ENCODE measurements at places on chromosomes 5 and 9.

DNA sequence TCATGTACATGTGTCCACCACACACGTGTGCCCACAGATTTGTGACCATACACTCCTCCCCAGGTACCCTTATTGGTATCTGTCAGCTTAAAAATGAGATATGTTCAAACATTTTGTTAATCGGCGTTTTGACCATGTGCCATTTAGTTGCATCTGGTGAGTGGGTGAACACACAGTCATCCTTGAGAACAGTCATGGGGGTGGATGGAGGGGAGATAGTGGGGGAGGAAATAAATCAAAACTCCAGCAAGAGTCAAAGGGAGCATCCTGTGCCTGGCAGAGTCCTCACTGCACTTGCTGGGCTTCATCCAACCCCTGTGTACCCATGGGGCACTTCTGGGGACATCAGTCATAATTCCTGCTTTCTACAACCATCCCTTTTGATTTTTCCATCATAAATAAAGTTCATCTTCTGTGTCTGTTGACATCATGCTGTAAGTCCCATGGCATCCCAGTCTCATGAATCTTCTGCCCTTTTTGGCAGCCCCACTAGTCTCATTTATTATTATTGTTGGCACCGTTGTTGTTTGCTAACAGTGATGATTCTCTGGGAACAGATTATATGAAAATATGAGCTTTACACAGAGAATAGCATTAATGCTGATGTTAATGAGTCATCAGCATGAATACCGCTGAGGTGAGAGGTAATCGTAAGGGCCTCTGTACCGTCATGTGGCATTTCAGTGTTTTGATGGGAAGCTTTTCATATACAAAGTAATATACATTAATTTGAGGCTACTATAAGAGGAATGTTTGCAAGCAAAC, 24.4 kb upstream of the CLK4 start:
- DNase-seq: peak; percentile 95

GRCh38 chr9:37967014-37967760, 63.3 kb upstream of the SLC25A51 start:
- peak; percentile 10 for DNase-seq

DNA sequence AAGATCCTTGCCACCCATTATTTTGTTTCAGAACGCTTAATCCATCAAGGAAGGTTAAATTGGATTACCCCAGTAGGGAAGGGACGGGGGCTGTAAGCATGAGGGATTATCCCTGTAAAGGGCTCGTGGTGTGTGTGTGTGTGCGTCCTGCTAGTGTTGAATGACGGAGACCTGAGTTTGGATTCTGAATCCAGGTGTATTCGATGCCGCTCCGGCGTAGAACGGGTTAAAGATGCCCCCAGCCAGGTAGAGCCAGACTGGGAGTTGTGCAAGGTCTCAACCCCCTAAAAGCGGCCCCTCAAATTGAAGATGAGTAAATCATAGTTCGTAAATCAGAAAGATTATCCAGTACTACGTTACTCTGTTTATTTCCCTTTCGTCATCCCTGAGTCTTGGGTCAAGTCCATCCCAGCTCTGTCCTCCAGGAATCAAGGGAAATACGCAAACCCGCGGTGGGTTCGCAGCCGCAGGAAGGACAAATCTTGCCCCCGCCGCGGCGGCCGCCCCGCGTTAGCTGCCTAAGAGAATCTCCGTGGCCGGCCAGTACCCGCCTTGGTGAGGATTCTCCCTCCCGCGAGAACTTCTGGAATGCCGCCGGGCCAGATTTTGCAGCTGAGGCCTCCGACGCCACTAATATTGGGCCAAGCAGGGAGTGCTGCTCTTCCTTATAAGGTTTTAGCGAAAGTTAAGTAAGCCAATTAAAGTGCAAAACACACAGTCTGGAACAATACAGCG, 586 bp upstream of the MTAP start:
- peak; percentile 82 for DNase-seq

- no peak for DNase-seq
Measured at GRCh38 chr5:11564706-11565105, 339.5 kb downstream of the CTNND2 start.

DNA sequence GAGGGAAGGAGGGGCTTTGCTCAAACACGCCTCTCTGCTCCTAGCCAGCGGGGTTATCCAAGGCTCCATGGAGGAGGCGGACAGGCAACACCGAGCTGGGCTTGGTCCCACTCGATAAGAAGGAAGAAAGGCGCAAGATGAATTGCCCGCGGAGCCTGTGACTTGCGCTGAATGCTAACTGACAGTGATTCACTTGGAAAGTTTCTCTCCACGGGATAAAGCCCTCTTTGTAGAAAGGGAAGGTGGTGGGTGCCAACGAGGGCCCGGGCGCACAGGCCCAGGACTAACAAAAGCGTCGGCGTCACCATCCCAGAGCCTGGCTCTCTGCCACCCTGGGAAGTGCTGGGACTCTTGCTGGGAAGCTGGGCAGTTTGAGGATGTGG, 76.0 kb downstream of the VAV2 start:
- no peak for DNase-seq

- DNase-seq: peak; percentile 47
Measured at GRCh38 chr5:157924931-157925729, 66.2 kb upstream of the CLINT1 start.

DNA sequence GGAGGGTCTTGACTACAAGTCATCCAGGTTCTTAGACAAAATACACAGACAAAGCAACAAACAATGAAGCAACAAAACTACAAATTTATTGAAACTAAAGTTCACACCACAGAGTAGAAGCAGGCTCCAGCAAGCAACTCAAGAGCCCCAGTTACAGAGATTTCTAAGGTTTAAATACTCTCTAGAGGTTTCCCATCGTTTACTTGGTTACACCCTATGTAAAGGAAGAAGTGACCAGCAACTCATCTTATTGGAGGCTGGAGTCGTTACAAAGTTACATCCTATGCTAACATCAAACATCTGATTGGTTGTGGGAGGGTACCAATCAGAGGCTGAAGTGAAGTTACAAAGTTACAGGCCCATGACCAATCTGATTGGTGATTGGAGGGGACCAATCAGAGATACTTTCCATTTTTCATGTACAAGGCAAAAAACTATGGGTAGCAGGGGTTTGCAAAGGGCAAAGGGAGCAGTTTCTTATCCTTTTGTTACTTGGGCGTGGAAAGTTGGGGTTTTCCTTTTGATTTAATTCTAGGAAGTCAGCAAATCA, 2292.6 kb upstream of the C9orf72 start:
- no peak for DNase-seq

DNA sequence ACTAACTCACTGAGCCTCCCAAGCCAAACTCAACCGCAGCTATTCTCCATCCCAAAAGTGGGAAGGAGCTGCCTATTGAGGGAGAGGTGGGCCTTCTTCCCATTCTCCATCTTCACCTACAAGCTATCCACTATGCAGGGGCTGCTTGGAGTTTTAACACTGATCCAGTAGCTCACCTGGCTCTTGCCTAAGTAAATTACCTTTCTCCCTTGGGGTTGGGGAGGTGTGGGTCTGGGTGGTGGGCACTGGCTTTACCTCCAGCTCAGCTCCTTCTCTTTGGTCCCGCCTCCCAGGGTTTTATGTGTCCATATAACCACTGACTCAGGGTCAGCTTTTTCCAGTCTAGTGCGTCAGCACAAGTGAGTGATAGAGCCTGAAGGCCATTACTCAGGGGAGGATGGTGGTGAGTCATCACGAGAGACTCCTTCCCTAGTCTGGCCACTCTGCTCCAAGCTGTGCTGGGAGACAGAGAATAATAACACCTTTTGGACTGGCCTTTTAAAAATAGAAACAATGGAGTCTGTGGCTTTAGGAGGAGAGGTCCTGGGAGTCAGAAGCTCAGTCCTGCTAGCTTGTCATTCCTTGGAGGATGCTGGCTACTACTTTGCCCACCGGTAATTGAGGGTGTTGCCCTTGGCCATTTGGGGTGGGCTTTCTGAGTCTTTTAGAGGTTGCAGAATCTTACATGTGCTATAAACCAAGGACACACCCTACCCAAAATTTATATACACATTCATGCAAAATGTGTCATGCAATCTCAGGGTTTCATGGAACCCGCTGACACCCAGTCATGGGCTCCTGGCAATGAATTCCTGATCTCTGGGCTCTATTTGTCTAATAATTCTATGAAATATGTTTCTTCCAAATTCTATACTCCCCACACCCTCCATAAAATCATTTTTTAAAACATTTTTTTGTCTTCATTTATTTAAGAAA, 35.6 kb upstream of the ATP6V1G1 start:
- peak; percentile 98 for DNase-seq

DNA sequence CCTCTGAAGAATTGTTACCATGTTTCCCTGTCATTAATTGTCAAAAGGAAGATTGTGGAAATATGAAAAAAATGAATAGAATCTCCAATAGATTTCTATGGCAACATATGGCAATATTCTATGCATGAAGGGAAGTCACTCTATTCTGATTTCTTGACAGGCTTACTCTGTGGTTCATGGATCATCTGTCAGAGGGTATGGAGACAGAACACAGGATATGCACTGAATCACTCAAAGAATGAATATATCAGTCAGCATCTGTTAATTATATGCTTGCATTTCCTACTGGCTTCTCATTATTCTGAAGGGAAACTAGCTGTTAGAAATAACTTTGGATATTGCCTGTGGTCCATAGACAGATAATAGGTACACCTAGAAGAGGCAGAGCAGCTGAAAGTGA, 918.9 kb downstream of the DTWD2 start:
- no peak for DNase-seq

- no peak for DNase-seq
Measured at GRCh38 chr9:72333709-72334108, 31.3 kb downstream of the ZFAND5 start.

All from fibroblast of mammary gland (primary cell).